Natural killer cell (primary cell): ENCODE measurements at places on chromosomes 4 and X. TPM values are rescaled to one million over a fixed set of nuclear protein-coding genes. Genes with fewer than 3 reads are reported as not detected.

The ZXDA gene
- 10.9 TPM for total RNA-seq

DNA sequence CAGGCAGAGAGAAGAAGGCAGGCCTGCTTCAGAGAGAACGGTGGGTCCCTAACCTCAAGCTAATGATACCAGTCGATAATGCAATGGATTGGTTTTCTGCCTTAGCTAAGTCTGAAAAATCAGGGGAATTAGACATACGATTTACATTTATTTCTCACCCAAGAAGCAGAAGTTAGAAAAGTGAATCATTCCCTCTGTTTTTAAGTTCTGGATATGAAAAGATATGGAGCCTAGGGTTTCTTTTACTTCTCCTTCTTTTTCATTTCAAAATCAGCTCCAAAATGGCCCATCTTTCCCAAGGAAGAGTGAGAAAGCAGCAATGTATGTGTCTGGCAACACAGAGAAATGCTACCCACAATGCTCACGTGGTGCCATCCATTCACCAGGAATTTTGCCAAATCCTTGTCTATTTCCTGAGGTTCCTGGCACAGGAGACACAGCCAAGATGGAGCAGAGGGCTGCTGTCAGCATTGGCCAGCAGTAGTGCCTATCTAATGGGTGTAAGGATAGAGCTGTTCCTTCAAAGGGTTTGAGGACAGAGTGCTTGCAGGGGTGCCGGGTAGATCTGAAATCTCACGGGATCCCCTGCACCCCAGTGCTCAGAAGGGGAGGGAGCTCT, 231.5 kb downstream of the MAML3 start:
- no peak for DNase-seq

GRCh38 chr4:17930256-17930655, 91.3 kb downstream of the LCORL start:
- no peak for DNase-seq

DNA sequence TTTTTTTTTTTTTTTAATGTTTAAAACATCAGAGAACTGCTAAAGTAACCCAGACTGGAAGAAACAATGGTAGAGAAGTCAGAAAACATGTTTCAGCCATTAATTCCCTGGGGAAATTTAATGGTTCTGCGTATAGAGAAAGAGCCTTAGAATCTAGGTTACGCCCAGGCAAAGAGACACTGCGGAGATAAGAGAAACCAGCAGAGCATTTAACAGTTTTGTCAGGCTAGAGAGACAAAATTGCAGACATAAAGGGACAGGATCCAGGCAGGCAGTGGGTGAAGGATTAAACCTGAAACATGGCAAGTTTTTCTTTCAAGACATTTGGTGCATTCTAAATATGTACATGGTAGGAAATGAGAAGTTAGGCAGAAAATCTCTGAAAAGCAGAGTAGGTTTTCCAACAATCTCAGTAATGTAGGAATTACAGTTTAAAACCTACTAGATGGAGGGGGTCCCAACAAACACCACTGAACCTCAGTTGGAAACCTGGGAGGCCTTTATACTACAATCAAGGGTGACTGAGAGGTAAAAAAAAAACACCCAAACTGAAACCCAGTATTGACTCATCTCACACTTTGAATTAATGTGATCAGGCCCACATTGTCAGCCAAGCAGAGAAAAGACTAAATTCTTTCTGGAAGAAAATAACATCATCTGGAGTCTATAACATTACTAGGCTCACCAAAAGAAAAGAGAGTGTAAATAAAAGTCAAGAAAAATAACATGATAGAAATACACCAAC, 254.2 kb upstream of the NWD2 start:
- no peak for DNase-seq

DNA sequence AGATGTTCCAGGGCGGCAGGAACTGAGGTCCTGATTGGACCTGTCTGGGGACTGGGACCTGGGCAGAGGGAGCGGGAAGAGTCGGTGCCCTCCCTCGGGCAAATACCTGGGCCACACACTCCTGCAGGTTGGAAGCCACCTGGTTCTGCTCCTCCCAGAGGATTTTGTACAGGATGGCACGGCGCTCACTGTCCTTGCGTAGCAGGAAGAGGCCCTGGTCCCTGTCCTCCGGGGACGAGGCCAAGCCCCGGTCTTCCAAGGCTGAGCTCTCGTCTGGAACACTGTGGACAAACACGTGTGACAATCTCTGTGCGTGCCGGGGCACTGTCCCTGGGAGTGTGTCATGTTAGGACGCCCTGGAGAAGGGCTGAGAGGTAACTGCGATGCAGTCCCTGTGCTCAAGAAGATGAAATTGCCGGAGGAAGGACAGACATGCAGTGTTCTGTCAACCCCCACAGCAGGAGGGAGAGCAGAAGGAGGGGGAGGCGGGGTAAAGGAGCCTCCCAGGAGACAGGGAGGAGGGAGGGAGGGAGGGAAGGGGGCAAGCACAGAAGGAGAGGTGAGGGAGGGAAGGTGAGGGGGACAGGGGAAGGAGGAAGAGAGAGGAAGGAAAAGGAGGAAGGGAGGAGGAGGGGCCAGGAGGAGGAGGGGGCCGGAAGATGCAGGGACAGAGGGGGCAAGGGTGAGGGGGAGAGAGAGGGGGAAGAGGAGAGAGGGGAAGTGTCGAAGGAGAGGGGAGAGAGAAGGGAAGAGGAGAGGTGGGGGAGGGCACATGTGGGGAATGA, 29.0 kb downstream of the PDHA1 start:
- no peak for DNase-seq

DNA sequence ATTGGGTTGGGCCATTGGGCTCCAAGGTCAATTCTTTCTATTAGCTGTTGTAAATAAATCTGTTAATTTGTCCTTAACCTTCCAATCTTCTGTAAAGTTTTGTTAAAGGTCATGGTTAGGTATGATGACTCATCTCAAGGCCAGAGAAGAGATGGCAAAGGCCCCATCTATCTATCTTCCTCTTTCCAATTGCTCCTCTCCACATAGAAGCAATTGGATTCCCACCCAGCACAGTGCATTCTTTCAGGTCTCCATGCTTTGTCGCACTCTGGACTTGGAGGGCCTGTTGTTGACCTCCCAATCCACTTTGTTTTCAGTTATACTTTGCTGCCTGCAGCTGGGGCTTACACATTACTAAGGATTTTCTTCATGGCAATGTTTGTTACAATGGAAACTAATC, 118.5 kb downstream of the MFAP3L start:
- DNase-seq: no peak

DNA sequence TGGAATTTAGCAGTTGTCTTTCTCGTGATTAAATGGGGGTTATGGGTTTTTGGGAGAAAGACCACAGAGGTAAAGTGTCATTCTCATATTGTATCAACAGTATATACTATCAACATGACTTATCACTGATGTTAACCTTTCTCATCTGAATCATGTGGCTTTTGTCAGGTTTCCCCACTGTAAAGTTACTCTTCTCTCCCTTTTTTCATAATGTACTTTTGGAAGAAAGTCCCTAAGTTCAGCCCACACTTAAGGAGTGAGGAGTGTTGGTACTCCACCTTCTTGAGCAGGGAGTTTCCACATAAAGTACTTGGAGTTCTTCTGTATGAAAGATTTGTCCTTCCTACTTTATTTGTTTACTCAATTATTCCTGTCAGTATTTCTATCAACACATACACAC, 169.9 kb downstream of the ZNF330 start:
- no peak for DNase-seq

The ENPEP gene
- not detected for total RNA-seq
